ENCODE measurements at places on chromosomes 12 and 14.

DNA sequence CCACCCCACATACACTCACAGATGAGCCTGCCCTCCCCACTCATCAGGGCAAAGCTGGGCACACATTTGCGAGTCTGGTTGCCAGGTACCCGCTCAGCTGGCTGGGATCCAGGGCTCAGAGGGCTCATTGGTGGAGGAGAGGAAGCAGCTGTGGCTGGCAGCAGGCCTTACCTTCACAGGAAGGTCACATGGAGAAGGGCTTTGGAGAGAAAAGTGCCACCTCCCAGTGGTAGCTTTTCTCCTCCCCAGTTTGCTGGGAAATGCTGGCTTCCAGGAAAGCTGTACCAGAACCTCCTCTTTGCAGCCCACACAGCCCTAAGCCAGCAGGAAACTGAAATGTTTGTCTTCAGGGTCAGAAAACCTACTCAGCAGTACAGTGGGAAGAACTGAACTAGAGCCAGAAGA lies 55.6 kb downstream of the LGMN start:
- DNase-seq = no peak

GRCh38 chr12:46400406-46400805 lies 27.8 kb upstream of the SLC38A2 start:
- no peak for DNase-seq

DNA sequence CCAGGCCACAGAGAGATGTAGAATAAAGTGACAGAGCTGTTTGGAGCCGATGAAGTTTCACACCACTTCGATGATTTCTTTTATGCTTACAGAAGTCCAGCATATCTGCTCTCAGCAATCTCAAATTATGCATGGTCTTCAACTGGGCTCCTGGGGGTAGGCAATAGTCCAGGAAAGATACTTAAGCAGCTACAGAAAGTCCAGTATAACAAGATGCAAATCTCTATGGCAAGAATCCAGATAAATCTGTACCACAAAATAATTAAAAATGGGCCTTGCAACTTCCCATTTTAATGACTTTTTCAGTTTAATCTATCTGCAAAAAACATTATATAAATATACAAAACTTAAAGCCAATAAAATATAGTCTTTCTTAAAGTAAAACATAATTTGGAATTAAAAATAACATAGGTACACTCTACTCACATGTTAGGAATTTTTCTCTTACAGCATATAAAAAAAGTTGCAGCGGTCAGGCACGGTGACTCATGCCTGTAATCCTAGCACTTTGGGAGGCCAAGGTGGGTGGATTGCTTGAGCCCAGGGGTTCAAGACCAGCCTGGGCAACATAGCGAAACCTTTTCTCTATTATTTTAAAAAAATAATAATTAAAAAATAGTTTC lies 20.5 kb upstream of the RAD51AP1 start:
- DNase-seq = no peak

- DNase-seq = no peak
Observed at GRCh38 chr12:14191612-14192011, 173.9 kb upstream of the ATF7IP start.

DNA sequence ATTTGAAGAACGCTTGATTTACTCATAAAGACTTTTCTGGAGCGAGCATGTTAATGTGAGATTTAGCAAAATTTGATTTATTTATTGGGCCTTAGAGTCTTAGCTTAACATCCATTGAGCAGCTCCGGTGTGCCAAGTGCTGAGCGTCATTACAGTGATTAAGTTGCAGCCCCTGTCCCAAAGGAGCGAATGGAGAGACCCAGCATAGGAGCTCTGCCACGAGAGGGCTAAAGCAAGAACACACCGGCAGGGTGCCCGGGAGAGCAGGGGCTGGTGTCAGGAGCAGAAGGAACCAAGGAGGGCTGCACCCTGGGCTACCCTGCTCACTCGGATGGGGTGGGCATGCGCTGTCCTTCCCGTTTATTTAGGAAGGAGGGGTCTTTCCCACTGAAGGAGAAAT lies 50.6 kb downstream of the PPP2R5C start:
- no peak for DNase-seq

DNA sequence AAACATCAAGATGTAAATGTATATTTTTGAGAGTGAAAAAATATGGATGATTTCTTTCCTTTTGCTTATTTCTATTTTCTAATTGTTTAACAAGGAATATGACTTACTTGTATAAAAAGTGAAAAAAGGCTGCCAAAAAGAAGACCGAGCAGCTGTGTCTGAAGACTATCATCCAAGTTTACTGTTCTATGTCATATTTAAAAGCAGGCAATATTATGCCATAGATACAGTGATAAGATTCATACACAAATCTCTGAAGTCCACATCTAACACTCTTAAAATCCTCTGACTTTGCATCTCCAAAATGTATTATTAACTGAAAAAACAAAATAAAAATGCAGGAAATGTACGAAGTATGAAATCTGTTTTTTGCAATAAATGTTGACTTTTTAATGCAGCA lies 109.1 kb downstream of the SEC23A start:
- no peak for DNase-seq

DNA sequence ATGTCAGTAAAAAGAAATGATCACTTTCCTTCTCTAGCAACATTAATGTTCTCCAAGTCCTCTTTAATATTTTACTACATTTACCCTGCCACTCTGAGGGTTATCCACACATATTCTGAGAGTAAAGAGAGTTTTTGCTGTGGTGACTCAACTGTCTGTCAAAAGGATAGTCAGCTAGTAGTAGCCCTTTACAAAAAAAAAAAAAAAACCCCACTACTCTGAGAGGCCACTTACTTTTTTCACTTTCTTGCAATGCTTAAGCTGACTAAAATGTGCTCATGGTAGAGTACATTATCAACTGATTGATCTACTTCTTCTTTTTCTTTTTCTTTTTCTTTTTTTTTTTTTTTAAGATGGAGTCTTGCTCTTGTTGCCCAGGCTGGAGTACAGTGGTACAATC lies 27.6 kb upstream of the PPM1A start:
- DNase-seq = no peak

DNA sequence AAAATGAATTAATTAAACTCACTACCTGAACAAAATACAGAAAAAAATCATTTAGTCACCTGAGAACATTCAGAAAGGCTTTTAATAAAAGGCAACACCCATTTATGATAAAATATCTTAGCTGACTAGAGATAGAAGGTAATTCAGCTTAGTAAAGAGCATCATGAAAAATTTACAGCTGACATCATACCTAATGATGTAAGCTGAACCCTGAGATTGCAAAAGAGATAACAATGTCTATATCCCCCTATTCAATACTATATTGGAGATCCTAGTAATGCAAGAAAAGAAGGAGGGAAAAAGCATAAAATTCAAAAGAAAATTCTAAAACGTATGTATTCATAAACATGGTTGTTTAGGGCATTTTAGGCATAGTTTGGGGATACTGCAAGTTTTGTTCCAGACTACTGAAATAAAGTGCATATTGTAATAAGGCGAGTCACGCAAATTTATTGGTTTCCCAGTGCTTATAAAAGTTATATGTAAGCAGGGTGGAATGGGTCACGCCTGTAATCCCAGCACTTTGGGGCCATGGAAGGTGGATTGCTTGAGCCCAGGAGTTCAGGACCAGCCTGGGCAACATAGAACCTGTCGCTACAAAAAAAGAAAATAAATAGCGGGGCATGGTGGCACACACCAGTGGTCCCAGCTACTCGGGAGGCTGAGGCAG lies 292.0 kb downstream of the FBXL14 start:
- no peak for DNase-seq

GRCh38 chr14:81068176-81068782 lies 112.9 kb downstream of the TSHR start:
- DNase-seq = no peak

- DNase-seq = no peak
Observed at GRCh38 chr14:28653521-28653920, 113.1 kb upstream of the FOXG1 start.

DNA sequence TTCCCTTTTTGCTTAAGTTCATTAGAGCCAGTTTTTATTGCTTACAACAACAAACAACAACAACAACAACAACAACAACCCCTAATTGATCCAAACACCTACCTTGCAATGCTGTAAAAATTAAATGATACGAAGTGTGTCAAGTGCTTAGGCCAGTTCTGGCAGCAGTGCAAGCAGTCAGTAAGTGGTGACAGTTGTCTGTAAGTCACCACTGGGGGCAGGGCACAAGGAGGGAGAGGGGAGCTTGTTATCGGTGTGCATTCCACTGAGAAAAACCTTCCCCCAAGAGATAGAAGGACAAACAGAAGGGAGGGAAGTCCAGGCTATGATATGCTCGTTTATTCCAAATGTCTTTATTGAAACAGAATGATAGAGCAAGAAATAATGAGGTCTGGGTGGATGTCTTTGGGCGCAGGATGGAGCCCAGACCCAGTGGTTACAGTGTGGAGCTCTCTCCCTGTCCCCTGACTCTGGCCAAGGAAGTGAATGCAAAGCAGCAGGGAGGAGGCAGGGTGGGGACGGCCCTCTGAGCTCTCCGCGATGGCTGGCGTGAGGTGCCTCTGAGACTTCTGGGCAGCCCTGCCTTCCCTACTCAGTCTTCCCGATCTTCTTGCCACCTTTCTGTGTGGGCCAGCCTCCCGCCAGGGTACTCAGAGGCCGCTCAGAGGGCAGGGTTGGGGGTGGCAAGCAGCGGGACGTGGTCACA lies 6.5 kb downstream of the SLC22A17 start:
- DNase-seq = no peak

DNA sequence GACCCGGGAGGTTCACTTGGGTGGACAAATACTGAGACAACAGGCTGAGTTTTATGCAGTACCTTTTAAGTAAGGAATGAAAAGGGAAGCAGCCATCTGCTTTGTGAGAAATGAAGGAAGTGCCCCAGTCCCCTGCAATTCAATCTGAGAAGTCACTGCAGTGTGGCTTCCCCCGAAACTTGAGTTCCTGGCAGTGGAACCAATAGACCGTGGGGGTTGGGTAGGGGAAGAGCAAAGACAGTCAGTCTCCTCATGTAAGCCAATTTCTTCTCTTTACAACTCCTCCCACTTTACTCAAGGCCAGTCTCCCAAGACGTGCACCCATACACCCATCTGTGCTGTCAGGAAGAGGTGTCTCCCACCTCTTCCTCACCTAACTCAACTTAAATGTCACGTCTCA lies 206.5 kb downstream of the BCAT1 start:
- no peak for DNase-seq

- no peak for DNase-seq
Observed at GRCh38 chr12:41234692-41235091, 46.6 kb downstream of the PDZRN4 start.

DNA sequence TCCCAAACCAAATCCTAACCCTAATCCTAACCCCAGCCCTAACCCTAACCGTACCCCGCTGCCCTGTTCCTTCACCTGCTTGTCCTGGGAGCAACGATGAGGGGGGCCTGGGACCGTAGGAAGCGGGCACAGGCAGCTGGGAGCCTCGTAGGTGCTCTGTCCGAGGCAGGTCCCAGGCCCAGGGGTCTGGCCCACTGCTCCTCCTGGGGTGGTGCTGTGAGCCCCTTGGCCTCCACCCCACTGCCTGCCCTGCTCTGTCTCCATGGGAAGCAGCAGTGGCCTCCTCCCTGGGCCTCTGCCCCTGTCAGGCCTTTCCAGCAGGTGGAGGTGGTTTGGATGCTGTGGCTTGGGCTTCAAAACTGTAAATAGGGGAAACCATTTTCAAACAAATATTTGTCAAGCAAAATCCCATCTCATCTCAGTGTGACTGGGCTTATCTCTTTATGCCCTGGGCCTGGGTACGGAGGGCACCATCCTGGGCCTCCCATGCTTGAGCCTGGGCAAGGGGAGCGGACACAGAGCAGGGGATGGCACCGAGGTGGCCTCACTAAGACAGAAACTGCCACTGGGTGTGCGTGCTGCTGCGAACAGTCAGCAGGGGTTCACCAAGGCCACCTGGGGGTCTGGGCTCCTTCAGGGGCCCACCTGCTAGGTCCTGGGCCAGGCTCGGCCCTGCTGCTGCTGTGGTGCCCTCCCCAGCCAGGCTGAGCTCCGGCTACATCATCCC lies 3.7 kb upstream of the BEGAIN start:
- no peak for DNase-seq

GRCh38 chr12:102415515-102415914 lies 64.8 kb downstream of the IGF1 start:
- DNase-seq = no peak

DNA sequence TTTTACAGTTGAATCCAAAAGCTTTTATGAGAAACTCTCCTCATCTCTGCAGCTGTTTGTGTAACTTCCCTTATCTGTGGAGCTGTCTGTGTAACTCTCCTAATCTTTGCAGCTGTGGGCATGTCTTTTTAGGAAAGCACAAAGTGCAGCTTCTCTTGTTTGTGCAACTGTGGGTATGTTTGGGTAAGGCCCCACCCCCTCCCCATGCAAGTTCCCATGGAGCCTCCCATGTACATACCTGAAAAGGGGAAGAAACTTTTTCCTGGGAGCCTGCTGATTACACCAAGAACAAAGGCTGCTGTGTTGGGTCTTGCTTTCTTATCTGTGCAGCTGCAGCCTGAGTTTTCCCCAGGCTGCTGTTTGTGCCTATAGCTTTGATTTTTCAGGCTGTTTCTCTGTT lies 42.7 kb upstream of the CDKN3 start:
- no peak for DNase-seq

DNA sequence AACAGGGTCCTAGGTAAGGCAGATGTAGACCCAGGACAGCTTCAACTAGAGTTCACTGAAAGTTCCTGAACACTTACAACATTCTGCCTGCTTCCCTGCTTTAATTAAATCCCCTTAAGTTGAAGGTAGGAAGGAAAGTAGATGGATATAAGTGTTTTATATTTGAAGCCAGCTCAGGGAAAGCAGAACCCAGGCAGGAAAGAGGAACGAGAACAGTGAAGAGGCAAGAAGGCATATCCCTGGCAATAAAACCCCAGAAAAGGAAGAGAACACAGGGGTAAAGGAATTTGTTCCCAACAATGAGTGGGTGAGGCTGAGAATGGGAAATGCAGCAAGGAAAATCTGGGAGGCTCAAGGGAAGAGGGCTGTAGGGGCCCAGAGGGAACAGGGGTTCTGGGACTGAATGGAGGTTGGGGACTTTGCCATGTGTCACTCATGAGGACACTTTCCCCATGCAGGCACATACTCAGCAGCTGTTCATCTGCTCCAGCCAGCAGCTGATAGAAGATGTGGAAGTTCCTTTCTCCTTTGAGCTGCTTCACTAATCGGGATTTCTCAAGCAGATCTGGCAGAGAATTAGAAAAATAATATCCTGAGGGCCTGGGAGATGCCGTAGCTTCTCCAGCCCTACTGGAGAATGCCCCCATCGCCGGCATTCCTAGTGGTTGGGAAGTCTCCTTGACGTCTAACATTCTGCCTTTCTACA lies 3.7 kb downstream of the MYO1A start:
- DNase-seq = no peak

Measured in activated CD4-positive, CD25-positive, alpha-beta regulatory T cell (primary cell).